ENCODE measurements at places on chromosomes 4 and X. TPM values are rescaled to one million over a fixed set of nuclear protein-coding genes. Genes with fewer than 3 reads are reported as not detected.

DNA sequence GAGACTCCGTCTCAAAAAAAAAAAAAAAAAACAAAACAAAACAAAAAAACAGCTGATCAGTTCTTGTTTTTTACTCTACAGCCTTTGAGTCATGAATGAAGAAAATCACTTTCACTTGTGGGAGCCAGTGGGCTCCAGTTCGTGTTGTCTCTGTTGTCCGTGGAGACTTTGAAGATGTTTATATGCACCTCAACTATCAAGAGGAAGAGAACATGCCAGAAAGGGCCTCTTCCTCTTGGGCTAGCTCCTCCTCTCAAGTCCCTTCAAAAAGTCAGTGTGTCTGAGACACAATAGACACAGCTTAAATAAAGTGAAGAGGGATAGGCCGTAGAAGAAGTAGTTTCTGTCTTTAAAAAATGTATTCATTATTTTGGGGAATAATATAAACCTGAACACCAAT is 182.7 kb downstream of the KDR start:
- no peak overlapping the region for H3K27ac ChIP-seq
- DNase-seq = no peak
- no peak overlapping the region for H3K4me3 ChIP-seq
- no peaks in the 10 kb centered on the region for H3K4me1 ChIP-seq
- H3K36me3 ChIP-seq = no peaks in the 10 kb centered on the region

DNA sequence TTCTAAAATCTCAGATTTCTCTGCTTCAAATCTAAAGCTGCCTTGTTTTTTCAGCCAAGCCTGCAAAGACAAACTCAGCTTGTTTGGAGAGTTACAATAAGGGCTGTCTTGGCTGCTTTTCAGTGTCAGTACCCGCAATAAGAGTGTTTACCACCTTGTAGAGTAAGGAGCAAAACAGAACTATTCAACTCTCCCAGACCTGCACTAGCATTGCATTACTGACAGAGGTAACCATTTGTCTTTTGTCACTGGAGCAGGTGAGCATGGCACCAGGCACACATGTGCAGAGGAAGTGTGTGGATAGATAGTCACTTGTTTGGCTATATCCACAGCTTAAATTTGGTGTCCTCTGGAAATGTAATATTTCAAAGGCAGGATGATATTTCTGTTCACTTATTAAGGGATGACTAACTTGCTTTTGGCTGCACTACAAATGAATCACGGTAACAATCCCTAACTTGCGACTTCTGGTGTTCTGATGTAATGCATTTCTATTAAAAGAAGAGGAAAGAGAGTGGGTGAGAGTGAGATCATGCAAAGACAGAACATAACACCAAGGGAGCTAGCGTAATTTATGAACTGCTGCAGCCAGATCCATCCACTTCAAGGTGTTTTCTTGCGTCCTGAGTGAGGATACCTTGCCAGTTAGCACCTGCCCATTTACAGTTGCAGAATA is 38.6 kb downstream of the PTCHD1 start:
- no peaks in the 10 kb centered on the region for H3K4me1 ChIP-seq
- DNase-seq = no peak
- no peaks in the 10 kb centered on the region for H3K36me3 ChIP-seq
- H3K27ac ChIP-seq = no peak overlapping the region
- H3K27me3 ChIP-seq = no peaks in the 10 kb centered on the region

PRKG2 gene
- total RNA-seq = 0.03 TPM

- no peaks in the 10 kb centered on the region for H3K36me3 ChIP-seq
- DNase-seq = no peak
- no peaks in the 10 kb centered on the region for H3K27me3 ChIP-seq
- no peaks in the 10 kb centered on the region for H3K4me1 ChIP-seq
These were observed 86.7 kb downstream of the AKAP4 start for GRCh38 chrX:50114113-50114512.

PCDH10 gene
- total RNA-seq = not detected

DNA sequence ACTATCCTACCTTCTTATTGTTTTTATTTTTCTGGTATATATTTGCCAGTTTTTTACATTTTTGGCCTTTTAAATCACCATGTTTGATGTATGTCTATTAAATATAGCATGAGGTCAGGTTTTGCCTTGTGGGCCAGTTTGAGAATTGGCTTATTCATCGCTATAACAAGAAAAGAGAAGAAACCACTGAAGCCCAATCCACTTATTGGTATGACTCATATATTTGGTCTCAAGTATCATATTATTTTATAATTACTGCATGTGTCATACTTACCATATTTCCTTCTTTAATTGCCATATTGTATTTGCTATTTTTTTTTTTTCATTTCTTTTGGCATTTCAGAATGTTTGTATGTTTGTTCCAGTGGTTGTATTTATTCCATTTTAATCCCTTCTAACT is 99.3 kb downstream of the IRF2 start:
- peaks cover 22% of the 10 kb centered on the region for H3K4me1 ChIP-seq
- H3K27me3 ChIP-seq = no peaks in the 10 kb centered on the region
- H3K4me3 ChIP-seq = no peak overlapping the region
- H3K36me3 ChIP-seq = no peaks in the 10 kb centered on the region
- DNase-seq = no peak
- H3K27ac ChIP-seq = no peak overlapping the region

COL4A6 gene
- total RNA-seq = under 0.01 TPM

PTTG2 gene
- total RNA-seq = not detected

GRCh38 chrX:46140272-46140671 is 404.9 kb downstream of the ZNF674 start:
- no peak overlapping the region for H3K27ac ChIP-seq
- no peak for DNase-seq
- no peaks in the 10 kb centered on the region for H3K27me3 ChIP-seq
- no peaks in the 10 kb centered on the region for H3K4me1 ChIP-seq
- no peaks in the 10 kb centered on the region for H3K36me3 ChIP-seq
- H3K4me3 ChIP-seq = no peak overlapping the region

ATP2B3 gene
- not detected for total RNA-seq

DNA sequence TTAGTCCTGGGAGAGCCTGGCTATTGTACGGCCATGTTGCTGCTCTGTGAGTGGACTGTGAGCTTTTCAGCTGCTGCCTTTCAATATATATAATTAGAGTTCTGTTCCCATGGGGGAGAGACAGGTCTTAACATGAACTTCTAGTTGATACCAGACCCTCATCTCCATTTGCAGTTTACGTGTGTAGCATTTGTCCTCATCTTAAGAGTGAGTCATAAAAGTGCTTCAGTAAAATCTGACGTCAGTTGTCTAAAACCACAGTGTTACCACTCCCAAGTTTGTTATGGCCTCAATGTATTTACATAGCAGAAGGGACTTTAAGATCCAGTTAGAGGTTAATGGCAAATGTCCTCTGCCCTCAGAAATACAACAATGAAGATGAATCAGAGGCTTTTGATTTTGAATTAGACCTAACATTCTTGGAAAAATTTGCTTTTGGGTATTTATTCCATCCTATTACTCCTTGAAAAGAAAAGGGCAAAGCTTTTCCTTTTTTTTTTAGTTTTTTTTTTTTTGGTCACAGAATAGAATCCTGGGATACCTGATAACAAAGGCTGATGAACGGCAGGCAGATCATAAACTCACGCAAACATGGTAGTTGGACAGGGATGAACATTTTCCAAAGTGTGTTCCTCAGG is 38.6 kb downstream of the PHOX2B start:
- peak; percentile 58 for DNase-seq
- H3K4me1 ChIP-seq = peaks cover 10% of the 10 kb centered on the region
- H3K4me3 ChIP-seq = no peak overlapping the region
- no peaks in the 10 kb centered on the region for H3K27me3 ChIP-seq
- no peak overlapping the region for H3K27ac ChIP-seq

ZCCHC12 gene
- not detected for total RNA-seq

DNA sequence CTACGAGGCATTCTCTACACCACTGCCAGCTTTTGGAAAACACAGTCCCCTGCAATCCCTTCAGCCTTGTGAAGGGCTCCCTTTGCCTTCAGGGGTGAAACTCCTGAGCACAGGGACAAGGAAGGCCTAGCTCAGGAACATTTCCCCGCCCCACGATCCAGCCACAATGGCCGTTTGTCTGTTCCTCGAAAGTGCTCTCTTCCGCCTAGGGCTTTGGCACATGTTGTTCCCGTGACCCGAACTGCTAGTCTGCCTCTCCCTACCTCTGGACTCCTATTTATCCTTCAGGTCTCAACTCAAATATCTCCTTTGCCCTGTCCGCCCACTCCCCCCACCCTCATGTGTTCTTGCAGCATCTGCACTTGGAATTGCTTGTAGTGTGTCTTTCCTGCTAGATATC is 12.1 kb downstream of the FGD1 start:
- no peak for DNase-seq
- H3K36me3 ChIP-seq = no peaks in the 10 kb centered on the region
- H3K27ac ChIP-seq = no peak overlapping the region
- H3K27me3 ChIP-seq = no peaks in the 10 kb centered on the region

NDNF gene
- total RNA-seq = not detected

GRCh38 chrX:96372313-96373046 is 312.2 kb upstream of the DIAPH2 start:
- no peaks in the 10 kb centered on the region for H3K27me3 ChIP-seq
- H3K27ac ChIP-seq = no peak overlapping the region
- no peak for DNase-seq

GRCh38 chr4:6221301-6221850 is 21.0 kb upstream of the JAKMIP1 start:
- H3K36me3 ChIP-seq = no peaks in the 10 kb centered on the region
- H3K27me3 ChIP-seq = no peaks in the 10 kb centered on the region
- no peak overlapping the region for H3K27ac ChIP-seq

GRCh38 chrX:111407948-111408347 is 4.0 kb downstream of the DCX start:
- no peak overlapping the region for H3K4me3 ChIP-seq
- no peaks in the 10 kb centered on the region for H3K27me3 ChIP-seq
- H3K4me1 ChIP-seq = no peaks in the 10 kb centered on the region
- no peaks in the 10 kb centered on the region for H3K36me3 ChIP-seq
- H3K27ac ChIP-seq = no peak overlapping the region

GRCh38 chr4:156251373-156252065 is 297.9 kb upstream of the CTSO start:
- DNase-seq = no peak
- H3K4me1 ChIP-seq = no peaks in the 10 kb centered on the region
- H3K4me3 ChIP-seq = no peak overlapping the region
- 0 out of 2 replicates have a peak, but pooled peaks cover 2% of the 10 kb centered on the region for H3K27me3 ChIP-seq

DNA sequence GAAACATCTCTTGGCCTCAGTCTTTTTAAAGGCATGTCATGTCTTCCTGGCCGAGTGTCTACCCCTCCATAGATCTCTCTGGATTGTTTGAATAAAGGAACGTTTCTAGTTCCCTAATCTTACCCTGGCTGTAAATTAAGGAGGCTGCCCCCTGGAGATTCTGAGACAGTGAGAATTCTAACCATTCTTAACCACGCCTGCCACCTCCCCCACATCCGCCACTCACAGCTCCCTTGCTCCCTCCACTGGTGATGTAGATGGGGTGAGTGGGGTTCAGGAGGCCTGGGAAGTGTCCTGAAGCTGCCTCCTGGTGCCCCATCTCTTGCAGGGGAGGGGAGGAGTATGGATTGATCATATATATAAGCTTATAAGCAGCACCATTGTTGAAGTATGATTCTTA is 48.0 kb upstream of the TRIM2 start:
- H3K27ac ChIP-seq = no peak overlapping the region
- H3K4me1 ChIP-seq = peaks cover 43% of the 10 kb centered on the region
- no peaks in the 10 kb centered on the region for H3K36me3 ChIP-seq
- H3K4me3 ChIP-seq = no peak overlapping the region
- H3K27me3 ChIP-seq = no peaks in the 10 kb centered on the region

CHRNA9 gene
- not detected for total RNA-seq

DNA sequence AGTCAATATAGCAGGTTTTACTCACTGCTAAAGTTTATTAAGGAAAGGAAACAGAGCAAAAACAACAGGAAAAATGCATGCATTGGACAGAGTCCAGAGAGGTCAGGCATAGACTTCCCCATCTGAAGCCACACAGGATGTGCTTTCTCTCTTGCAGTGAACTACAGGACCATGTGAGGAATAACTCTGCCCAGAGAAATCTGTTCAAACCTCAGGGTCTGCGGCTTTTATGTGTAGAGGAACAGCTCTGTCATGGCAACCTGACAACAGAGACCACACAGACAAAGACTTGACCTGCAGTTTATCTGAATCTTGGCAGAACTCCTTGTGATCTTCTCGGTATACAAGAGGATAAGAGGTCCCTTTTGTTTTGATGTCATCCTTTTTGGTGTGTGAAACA is 46.3 kb upstream of the LONRF3 start:
- no peaks in the 10 kb centered on the region for H3K4me1 ChIP-seq
- no peak overlapping the region for H3K27ac ChIP-seq
- no peaks in the 10 kb centered on the region for H3K36me3 ChIP-seq
- no peak overlapping the region for H3K4me3 ChIP-seq
- no peaks in the 10 kb centered on the region for H3K27me3 ChIP-seq
- DNase-seq = no peak

FDCSP gene
- total RNA-seq = not detected

TCEAL8 gene
- 76.1 TPM for total RNA-seq

XAGE5 gene
- total RNA-seq = not detected

DNA sequence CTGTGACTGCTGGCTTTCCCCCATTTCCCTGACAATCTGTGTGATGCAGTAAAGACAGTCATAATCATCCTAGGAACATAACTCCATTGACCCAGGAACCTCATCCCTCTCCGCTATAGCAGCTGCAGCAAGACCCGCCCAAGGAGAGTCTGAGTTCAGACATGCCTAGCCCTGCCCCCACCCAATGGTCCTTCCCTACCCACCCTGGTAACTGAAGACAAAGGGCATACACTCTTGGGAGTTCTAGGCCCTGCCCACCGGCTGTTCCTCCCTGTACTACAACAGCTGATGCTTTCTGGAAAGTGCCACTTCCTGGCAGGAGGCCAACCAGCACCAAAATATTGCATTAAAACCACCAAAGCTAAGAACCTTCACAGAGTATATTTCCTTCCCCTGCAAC is 1035.6 kb downstream of the C4orf33 start:
- no peaks in the 10 kb centered on the region for H3K4me1 ChIP-seq
- H3K4me3 ChIP-seq = no peak overlapping the region
- no peaks in the 10 kb centered on the region for H3K27me3 ChIP-seq

DNA sequence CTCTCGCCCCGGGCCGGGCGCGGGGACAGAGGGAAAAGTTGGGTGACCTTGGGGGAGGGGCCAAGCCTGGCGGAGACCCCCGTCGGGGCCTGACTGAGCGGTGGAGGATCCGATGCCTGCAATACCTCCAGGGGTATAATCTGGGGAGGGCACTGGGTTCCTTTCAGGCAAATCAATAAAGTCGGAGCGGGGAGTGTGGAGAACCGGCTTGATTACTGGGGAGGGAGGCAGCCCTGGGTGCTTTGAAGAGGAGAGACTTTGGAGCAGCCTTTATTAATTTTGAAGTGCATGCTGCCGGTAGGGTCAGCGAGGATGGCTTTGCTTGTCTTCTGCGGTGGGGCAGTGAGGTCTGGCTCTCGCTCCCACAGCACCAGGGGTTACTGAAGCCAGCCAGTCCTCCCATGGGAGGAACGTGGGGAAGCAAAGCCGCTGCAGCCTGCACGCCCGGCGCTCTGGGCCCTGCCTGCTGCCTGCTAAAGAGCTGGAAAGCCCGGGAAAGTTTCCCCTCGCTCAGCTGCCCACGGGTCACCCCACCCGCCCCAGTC is 403 bp upstream of the LGI2 start:
- DNase-seq = no peak
- no peaks in the 10 kb centered on the region for H3K4me1 ChIP-seq
- no peaks in the 10 kb centered on the region for H3K36me3 ChIP-seq
- H3K4me3 ChIP-seq = no peak overlapping the region
- 0 out of 2 replicates have a peak, but pooled peaks cover 9% of the 10 kb centered on the region for H3K27me3 ChIP-seq
- H3K27ac ChIP-seq = no peak overlapping the region

GRCh38 chr4:152535360-152535902 is 461 bp downstream of the FBXW7 start:
- H3K27me3 ChIP-seq = no peaks in the 10 kb centered on the region
- H3K36me3 ChIP-seq = peaks cover 14% of the 10 kb centered on the region
- no peak for DNase-seq
- peak overlapping the region; percentile 93 for H3K4me3 ChIP-seq

All from SJSA1 (cell line).